ENCODE measurements at places on chromosomes 7 and 10.

DNA sequence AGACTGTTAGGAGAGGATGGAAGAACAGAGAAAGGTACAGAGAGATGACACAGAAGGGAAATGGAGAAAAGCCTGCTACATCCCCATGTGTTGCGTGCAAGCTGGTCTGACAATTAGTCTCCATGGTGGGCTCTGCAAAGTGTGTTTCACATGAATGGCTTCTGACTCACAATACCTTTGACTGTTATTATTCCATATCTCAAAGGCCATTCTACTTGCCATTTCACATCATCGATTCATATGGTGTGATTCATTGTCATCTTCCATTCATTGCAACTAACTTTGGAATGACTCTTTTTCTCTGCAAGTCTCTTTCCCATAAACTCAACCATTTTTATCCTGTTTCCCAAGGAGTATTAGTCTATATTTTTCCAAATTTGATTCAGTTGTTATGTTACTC is 208.9 kb upstream of the INHBA start:
- no peak for DNase-seq

DNA sequence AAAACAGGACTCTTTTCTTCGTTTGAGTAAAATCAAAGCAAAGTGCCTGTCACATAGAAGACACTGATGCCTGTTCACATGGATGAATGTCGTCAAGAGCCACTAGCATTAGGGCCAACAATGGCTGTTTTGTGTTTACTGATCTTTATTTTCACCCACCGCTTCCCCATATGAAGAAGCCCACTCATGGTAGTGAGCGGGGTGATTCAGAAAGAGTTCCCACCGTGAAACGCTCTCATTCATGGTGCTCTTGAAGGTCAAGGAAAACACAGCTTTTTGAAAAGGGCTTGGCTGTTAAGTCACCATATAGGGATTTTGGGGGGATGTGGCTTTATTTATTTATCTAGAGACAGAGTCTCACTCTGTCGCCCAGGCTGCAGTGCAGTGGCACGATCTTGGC is 12.5 kb downstream of the PROSER2 start:
- no peak for DNase-seq

DNA sequence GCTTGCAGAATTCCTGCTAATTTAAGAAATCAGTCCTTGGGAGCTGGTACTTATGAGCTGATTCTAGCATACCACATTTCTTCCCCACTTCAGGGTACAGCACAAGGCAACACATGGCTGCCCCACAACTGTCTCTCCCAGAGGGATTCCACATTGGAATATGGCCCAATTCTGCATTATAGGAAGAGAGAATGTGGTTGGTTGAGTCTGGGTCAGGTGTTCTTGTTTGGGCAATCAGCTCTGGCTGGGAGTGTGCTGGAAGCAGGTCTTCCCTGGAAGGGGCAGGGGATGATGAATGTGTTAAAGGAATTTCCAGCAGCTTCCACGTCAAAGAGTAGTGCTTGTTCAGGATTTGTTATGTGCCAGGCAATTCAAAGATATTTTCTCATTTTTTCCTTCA is 95.7 kb downstream of the BUB3 start:
- DNase-seq, result no peak

DNA sequence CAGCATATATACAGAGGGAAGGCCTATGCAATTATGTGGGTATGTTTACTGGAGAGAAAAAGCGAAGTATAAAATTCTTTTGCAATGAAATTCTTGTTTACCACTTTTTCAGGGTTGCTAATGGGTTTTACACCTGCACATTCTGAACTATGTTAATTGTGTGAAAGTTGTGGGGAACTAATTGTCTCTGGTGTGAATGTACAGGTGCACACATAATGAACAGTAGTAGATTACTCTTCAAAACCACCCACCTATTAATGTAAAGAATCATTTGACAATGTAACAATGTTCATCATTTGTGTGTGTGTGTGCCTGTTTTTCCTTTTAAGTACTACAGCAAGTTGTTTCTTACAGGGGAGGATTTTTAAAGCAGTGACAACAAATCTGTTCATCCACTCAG is 80.0 kb upstream of the FEZF1 start:
- no peak for DNase-seq

GRCh38 chr7:44473295-44473694 is 17.2 kb downstream of the NUDCD3 start:
- no peak for DNase-seq

DNA sequence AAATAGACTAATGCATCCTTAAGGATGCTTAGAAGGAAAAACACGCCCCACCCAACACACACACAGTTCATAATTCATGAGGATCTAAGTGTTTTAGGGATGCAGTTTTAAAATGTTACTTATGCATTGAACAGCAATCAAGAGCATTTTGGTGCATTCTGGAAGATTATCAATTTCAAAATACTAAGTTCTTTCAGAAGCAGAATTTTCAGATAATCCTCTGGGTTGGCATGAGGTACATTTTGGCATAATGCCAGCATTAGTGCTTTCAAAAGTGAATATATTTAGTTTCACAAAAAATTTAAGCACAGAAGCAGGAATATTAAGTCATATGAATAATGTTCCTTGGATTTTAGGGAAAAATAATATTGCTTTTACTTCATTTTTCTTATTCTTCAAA is 937.1 kb downstream of the REEP3 start:
- no peak for DNase-seq

DNA sequence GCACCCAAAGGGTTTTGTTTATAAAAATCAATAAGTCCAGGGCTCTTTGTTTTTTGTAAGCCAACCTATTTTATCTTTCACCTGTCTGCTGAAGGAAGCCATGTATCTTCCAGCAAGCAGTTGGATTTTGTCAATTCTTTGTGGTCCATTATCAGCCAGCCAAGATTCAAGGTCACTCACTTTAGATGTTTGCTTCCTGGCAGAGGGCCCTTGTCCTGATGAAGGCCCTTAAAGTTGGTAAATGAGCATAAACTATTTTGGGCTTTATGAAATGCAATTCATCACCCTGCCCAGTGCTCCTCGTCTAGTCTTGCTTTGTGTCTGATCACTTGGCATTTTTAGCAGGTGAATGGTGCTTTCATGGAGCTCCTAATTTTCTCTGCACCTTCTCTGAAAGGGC is 1004.2 kb downstream of the GRID1 start:
- DNase-seq, result no peak

GRCh38 chr7:154480817-154481216 is 428.6 kb downstream of the DPP6 start:
- no peak for DNase-seq

GRCh38 chr10:131858583-131859340 is 42.0 kb upstream of the PPP2R2D start:
- no peak for DNase-seq

DNA sequence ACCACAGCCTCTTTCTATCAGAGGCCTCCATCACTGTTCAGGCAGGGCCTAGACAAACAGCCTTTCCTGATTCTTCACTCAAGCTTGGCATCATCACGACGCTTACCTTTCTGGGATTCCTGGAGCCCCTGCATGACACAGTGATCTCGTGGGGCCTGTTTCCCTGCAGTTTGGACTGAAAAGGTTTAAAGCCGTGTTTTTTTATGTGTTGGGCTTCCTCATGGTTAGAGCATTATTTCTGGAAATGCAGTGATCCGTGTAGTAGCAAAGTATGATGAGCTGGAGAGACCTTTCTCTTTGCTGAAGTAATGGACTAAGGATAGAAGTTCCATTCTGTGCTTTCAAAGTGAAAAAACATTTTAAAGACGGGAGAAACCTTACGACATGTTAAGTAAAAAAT is 169.1 kb downstream of the BMPER start:
- DNase-seq, result no peak

- DNase-seq, result no peak
These were observed 126.2 kb upstream of the PDLIM1 start for GRCh38 chr10:95416973-95417372.

- DNase-seq, result no peak
These were observed 175.5 kb upstream of the SEMA3A start for GRCh38 chr7:84370114-84370513.
